ENCODE measurements at places on chromosomes 3 and 15. TPM values are rescaled to one million over a fixed set of nuclear protein-coding genes. Genes with fewer than 3 reads are reported as not detected.

GRCh38 chr3:175381685-175382084, 522.6 kb downstream of the NAALADL2 start:
- DNase-seq = no peak

DNA sequence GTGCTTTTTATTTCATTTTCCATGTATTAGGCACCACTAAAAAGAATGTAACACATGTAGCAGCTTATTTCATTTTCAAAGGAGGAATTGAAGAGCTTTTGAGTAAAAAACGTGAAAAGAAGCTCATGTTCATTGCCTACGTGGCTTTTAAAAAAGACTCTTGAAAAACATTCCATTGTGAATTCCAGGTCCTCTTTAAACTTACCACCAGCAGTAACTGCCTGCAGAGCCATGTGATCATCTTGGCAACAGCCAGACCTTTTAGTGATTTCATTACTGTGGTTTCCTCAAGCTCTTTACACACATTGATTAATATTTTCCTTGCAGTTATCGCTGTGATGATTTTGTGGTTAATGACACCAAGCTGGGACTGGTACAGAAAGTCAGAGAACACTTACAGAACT, 43.8 kb upstream of the FBXL22 start:
- DNase-seq = no peak

GRCh38 chr3:192122832-192123594, 604.3 kb downstream of the FGF12 start:
- no peak for DNase-seq

DNA sequence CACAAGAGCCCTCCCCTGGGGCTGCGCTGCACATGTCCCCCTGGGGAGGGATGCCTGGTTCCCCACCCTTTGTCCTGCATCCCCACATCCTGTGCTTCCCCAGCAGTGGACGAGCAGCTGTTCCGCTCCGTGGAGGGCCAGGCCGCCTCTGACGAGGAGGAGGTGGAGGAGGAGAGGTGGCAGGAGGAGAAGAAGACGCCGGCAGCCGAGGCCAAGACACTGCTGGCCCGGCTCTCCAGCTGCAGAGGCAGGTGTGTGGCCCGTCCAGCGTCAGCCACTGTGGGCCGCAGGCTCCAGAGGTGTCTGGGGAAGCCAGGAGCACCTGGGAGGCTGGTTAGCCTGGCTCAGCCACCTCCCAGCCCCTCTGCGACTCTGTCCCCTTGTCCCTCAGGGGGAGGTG, 27.9 kb upstream of the GP9 start:
- DNase-seq = no peak

GRCh38 chr3:155895379-155895900, 25.0 kb downstream of the GMPS start:
- no peak for DNase-seq

- no peak for DNase-seq
Observed at GRCh38 chr3:32641356-32641755, 43.6 kb upstream of the CNOT10 start.

GRCh38 chr3:134952371-134952770, 157.3 kb downstream of the EPHB1 start:
- DNase-seq = no peak

GRCh38 chr3:186352369-186352768, 9.7 kb downstream of the DGKG start:
- DNase-seq = no peak

IFT57 gene
- 25.2 TPM for total RNA-seq

VEPH1 gene
- total RNA-seq = not detected

ERICH6 gene
- total RNA-seq = not detected

TMEM40 gene
- total RNA-seq = not detected
